PC-9 (cell line): ENCODE measurements at places on chromosomes 2 and 18. TPM values are rescaled to one million over a fixed set of nuclear protein-coding genes. Genes with fewer than 3 reads are reported as not detected.
A peak's percentile ranks its signal among the peaks of the same experiment; 100 is the strongest.

GRCh38 chr18:5515011-5515784 lies 28.6 kb downstream of the EPB41L3 start:
- DNase-seq, result no peak

Gene NYAP2
- total RNA-seq, result 0.30 and 0.65 TPM in 2 replicates

DNA sequence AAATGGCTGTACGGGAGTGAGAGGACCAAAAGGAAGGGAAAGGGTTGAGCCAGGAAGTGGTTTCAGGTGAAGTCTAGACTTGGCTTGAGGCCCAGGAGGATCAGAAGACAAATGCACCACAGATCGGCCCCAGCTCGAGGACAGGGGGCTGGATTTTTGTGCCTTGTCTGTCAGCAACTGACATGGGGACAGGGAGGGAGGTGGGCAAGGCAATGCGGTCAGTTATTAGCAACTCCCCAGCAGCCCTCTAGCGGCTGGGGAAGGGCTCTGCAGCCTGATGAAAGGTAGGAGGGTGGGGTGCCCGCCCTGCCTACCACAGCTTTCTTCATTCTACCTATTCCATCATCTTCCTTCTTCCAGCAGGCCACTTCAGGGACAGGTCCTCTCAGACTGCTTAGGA lies 50.0 kb downstream of the CPO start:
- no peak for DNase-seq

DNA sequence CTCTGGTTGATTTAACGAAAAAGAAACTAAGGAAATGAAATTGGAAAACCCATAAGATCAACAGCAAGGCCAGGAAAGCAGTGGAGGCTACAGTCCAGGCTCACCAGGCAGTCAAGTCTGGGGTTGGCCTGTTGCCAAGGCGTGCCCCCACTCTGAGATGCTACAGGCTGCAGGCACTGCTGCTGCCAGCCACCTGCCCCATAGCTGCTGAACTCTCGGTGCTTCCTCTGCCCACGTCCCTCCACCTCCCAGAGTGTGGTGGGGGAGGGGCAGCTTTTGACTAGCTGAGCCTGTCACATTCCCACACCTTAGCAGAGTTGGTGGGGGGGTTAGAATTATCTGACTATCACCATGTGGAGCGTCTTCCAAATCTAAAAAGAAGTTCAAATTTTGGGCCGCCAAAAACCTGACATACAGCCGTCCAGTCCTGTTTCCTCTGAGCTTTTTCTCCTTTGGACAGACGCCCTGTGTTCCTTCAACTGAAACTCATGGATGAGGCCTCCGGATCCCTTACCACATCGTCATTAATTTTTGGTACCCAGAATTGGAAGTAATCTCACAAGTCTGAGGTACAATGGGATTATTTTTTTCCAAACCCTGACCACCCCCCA lies 3.9 kb upstream of the SH3RF3 start:
- no peak for DNase-seq

DNA sequence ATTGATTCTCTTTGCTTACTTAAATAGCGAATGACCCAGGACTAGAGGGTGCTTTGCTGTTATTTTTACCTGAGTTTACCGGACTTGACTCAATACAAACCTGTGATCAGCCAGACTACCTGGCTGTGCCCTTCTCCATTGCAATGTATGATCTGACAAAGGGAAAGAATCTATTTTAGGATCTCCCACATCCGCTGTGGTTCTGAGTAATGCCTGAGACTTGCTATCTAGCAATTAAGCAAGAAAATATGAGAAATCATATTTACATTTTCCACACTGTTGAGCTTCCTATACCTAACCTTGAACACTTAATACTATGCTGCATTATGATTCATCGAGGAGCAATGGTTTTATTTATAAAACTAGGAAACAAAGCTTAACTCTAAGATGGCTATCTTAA lies 215.2 kb downstream of the RAD51AP2 start:
- DNase-seq, result peak; percentile 99

Gene CAPN14
- total RNA-seq, result 0.35 TPM in 2 replicates

Gene EPAS1
- total RNA-seq, result 127 and 163 TPM in 2 replicates

- DNase-seq, result no peak
These were observed 78.3 kb downstream of the ADAM23 start for GRCh38 chr2:206521612-206522011.

GRCh38 chr2:222722327-222722946 lies 51.0 kb downstream of the MOGAT1 start:
- no peak for DNase-seq

DNA sequence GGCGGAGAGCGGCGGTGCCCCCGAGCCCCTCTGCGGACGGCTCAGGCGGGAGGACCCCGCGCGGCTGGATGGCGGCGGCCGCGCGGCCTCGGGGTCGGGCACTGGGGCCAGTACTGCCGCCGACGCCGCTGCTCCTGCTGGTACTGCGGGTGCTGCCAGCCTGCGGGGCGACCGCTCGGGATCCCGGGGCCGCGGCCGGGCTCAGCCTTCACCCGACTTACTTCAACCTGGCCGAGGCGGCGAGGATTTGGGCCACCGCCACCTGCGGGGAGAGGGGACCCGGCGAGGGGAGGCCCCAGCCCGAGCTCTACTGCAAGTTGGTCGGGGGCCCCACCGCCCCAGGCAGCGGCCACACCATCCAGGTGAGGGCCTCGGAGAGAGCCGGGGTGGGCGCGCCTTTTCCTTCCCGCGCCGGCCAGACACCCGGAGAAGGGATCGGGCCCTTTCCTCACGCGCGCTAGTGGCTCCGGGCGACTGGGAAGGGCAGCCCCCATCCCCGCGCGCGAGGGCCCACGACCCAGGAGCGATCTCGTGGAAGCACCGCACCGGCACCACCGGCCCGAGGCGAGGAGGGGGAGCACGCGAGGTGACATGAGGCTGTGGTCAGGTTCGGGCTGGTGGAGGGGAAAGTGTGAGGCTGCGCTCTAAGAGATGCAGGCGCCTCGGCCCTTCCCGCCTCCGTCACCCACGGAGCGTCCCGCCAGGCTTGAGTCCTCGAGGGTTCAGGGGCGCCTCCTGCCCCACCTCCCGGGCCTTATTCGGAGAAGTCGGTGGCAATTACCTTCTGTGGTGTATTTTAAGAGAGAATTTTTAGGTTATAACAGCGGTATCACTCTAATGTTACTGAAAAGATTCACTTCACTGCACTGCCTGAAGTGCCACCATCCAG lies 607 bp downstream of the LAMA3 start:
- DNase-seq, result no peak

DNA sequence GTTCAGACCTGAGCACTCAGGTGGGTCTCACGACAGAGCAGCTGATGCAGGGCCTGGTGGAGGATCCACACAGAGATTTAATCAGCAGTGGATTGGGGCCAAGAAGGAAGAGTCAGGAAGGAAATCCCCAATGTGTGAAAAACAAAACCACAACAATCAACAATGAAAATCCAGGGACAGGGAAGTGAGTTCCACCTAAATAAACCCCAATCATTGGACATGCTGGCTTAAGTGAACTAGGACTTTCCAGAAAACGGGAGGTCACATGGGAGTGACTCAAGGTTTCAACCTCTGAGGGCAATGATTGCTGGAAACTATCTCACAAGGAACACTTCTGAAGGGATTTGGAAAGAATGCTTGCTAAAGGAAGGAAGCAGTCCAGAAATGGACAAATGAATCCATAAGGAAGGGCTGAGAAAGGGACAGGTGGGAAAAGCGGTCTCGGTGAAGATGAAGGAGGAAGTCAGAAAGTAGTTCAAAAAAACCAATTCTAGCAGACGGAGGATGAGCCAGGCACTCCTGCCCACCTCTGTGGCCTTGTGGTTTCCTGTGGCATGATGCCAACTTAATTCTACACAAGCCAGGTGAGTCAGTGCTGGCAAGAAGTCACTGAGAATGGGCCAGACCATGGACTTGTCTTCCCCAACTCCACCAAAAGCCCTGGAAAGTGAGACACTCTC lies 15.4 kb upstream of the XDH start:
- DNase-seq, result peak; percentile 86

DNA sequence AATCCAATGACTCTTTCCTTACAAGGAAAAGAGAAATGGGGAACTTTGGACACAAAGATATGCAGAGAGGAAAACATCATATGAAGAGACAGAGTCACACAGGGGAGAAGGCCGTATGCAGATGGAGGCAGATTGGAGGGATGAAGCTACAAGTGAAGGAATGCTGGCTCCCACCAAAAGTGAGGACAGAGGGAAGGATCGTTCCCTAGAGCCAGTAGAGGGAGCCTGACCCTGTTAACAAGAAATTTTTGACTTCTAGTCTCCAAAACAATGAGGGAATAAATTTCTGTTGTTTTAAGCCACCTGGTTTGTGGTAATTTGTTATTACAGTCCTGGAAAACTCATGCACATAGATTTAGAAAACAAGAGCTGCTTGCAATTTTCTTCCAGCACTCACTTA lies 169.3 kb downstream of the PMAIP1 start:
- DNase-seq, result no peak

DNA sequence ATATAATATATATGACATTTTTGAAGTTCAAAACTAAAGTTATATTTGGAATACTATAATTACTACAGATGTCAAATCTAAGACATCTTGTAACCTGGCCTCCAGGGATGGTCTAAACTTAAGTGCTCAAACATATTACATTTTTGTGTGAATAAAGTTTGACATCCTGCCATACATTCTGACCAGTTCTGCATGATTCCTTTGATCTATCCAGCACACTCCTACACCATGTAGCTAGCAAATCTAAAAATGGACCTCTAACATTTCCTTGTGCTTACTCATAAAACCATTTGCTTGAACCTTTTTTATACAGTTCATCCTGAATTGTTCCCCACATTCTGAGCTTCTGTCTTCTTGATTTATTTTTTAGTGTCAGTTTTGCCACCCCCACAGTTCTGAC lies 294.3 kb upstream of the ZNF804A start:
- DNase-seq, result no peak

GRCh38 chr2:172282944-172283343 lies 144.4 kb upstream of the ITGA6 start:
- DNase-seq, result no peak

- DNase-seq, result no peak
These were observed 51.0 kb downstream of the SF3B1 start for GRCh38 chr2:197383825-197384224.

Gene BMP10
- total RNA-seq, result not detected in 2 replicates

Gene NOL4
- not detected in 2 replicates for total RNA-seq

Gene ASB1
- 56.7 and 64.6 TPM in 2 replicates for total RNA-seq

Gene SERPINB13
- total RNA-seq, result not detected in 2 replicates

GRCh38 chr18:58041633-58042032 lies 2.4 kb upstream of the NEDD4L start:
- no peak for DNase-seq

Gene TDRD15
- total RNA-seq, result 1.9 and 2.9 TPM in 2 replicates

Gene STRADB
- 24.0 and 32.1 TPM in 2 replicates for total RNA-seq

DNA sequence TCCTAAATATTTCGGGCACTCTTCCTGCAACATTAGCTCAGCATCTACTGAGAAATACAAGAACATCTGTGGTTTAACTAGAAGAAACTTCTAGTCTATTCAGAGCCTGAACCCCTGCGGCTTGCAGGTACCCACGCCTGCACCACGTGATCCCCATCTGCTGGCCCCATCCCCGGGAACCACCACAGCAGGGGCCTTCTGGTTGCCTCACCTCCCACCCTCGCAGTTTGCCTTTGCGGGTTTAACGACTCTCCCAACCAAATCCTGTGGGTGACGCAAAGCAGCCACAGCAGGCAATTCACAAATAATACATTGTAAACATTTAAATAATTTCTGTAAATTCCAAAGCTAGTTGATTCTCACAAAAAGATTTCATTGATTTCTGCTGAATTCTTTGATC lies 90.2 kb upstream of the TMEM18 start:
- no peak for DNase-seq

DNA sequence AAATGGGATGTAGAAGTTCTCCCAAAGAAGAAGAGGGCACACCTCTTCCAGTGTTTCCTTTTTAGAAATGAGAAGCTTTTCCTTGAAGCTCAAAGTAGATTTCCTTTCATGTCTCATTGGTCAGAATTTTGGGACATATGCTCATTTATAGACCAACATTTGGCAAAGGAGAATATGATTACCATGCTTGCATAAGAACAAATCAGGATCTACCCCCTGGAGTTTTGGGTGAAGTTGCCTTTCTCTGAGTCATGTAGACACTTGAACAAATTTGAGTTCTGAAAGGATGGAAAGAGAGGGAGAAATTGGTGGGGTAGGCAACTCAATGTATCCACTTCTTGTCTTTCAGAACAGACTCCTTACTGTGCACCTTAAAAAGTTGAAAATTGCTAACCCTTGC lies 409.0 kb downstream of the SLC4A3 start:
- DNase-seq, result no peak

Gene GAREM1
- 6.1 and 10.2 TPM in 2 replicates for total RNA-seq

Gene SALL3
- not detected in 2 replicates for total RNA-seq

DNA sequence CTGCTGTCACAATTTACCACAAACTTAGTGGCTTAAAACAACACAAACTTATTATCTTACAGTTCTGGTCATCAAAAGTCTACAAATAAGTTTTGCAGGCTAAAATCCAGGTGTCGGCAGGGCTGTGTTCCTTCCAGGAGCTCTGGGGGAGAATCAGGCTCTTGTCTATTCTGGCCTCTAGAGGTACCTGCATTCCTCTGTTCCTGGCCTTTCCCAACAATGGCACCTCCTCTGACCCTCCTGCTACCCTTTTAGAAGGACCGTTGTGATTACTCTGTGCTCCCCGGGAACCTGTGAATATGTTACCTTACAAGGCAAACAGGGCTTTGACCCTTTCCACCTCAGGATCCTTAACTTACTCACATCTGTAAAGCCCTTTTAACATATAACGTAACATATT lies 98.5 kb downstream of the MRPS9 start:
- DNase-seq, result no peak

DNA sequence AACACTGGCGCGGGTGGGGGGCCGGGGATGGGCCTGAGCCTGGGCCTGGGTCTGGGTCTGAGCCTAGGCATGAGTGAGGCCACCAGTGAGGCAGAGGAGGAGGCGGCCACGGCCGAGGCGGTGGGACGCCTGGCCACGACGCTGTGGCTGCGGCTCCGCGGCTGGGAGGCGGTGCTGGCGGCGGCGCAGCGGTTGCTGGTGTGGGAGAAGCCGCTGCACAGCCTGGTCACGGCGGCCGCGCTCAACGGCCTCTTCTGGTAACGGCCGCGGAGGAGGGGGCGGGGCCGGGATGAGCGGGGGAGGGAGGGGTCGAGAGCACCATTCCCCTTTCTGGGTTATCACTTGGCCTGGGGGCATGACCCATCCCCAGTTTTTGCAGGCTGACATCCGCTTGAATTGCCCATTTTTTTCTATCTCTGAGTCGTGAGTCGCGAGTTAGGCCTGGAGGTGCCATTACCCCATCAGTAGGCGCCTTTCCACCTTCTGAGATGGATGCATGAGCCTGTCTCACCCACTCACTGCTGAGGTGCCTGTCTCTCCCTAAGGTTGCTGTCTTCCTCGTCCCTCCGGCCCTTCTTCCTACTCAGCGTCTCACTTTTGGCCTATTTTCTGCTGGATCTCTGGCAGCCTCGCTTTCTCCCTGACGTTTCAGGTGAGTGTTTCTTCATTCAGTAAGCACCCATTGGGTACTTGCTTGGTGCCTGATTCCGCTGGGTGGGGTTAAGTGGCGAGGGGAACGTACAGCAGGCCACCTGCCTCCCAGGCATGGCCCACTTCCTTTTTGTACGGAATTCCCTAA lies 501 bp downstream of the RETREG2 start:
- no peak for DNase-seq

DNA sequence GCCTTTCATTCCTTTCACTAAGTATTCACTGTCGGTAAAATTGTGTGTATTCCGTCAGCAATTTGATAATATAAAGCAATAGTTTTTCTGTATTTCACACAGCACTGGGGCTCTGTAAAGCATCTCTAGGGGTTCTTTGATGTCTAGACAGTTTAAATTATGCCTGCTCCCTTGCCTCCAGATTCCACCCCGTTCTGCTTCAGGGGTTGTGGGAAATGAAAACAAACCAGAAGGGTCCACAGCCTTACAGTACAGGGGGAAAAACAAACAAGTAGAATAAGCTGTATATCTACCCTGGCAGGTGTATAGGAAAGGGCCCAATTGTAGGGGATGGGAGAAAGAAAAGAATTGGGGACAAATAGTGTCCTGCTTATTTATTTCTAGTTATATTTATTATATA lies 63.1 kb downstream of the ASXL3 start:
- DNase-seq, result no peak
